MCF 10A (cell line): ENCODE measurements at places on chromosomes 5 and 9.
A peak's percentile ranks its signal among the peaks of the same experiment; 100 is the strongest.

DNA sequence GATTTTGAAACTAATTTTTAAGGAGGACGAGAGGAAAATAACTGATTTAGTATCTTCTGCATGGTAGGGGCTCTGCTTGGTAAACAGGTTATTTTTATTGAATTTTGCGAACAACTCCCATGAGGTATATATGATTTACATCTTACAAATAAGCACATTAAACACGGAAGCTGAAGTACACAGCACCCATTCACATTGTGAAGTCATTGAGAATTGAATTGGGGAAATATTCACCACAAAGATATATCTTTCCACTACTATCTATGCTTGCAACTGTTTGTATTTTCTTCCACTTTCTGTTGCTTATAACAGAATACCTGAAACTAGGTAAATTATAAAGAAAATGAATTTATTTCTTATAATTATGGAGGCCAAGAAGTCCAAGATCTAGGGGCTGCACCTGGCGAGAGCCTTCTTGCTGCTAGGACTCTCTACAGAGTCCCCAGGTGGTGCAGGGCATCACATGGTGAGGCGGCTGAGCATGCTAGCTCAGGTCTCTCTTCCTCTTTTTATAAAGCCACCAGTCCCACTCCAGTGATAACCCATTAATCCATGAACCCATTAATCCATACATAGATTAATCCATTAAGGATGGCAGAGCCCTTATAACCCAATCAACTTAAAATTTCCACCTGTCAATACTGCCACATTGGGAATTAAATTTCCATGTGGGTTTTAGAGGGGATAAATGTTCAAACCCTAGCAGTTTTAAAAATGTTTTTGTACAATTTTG lies 79.0 kb upstream of the ZNF608 start:
- no peak for DNase-seq
- H3K36me3 ChIP-seq, result no peaks in the 10 kb centered on the region
- peaks cover 30% of the 10 kb centered on the region for H3K4me1 ChIP-seq
- no peaks in the 10 kb centered on the region for H3K27me3 ChIP-seq
- peak overlapping the region; percentile 89 for H3K27ac ChIP-seq

- no peak for DNase-seq
- H3K4me3 ChIP-seq, result no peak overlapping the region
- H3K36me3 ChIP-seq, result no peaks in the 10 kb centered on the region
- no peak overlapping the region for H3K27ac ChIP-seq
Observed at GRCh38 chr5:112685931-112686330, 51.8 kb upstream of the APC start.

DNA sequence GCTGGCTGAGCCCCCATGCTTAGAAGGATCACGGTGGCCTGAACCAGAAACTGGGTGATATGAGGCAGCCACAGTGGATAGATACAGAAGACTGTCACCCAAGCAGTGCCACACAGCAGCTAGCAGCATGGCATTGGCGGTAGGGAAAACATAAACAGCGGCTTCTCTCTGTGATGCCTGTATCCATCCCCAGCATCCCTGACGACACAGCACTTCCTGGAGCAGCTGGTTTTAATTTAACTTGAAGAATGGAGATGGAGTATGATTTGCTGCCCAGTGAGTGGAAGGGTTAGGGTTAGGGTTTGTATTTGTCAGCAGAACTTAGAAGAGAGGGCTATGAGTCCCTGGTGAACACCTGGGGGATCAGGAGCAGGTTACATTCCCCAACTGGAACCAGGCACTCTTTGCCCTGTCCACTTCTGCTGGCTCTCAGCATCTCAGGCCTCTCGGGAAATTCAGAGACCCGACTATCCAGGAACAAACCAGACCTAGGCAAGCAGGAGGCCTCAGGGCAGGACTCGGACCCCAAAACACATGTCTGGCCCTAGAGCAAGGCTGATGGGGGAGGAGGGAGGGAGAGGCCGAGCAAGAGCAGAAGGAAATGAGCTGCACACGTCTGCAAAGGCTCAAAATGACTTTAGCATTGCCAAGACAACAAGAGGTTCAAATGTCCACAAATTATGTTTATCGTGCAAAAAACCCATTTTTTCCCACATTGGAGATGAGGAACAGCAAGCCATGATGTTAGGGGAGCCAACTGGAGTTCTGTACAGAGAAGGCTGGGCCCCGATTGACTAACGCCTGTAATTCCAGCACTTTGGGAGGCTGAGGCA lies 6.5 kb upstream of the GGTA1 start:
- no peak for DNase-seq
- H3K4me3 ChIP-seq, result no peak overlapping the region
- no peaks in the 10 kb centered on the region for H3K4me1 ChIP-seq

GRCh38 chr9:109191746-109192145 lies 24.7 kb upstream of the FRRS1L start:
- H3K4me3 ChIP-seq, result no peak overlapping the region
- no peak for DNase-seq
- H3K27me3 ChIP-seq, result no peaks in the 10 kb centered on the region
- H3K36me3 ChIP-seq, result no peaks in the 10 kb centered on the region
- no peaks in the 10 kb centered on the region for H3K4me1 ChIP-seq

DNA sequence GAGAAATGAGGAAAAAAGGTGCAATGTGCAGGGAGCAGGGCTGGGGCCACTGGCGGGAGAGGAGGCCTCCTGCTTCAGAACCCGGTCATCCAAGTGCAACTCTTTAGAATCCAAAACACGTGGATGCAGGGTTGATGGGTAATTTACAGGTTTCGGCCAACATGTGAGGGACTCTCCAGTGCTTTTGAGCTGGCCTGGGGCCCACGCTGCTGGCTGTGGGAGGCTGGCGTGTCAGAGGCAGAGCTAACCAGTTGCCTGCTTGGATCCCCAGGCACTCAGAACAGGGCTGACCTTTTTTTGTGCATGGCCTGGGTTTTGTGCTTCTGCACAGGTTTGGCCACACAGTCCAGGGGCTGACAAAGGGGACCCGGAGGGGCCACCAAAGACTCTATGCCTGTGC lies 61.6 kb downstream of the GADD45G start:
- no peaks in the 10 kb centered on the region for H3K27me3 ChIP-seq
- no peak overlapping the region for H3K4me3 ChIP-seq
- H3K36me3 ChIP-seq, result no peaks in the 10 kb centered on the region
- H3K27ac ChIP-seq, result no peak overlapping the region
- no peak for DNase-seq

GRCh38 chr9:16419124-16419523 lies 451.3 kb downstream of the BNC2 start:
- H3K27me3 ChIP-seq, result peaks cover 58% of the 10 kb centered on the region
- no peak for DNase-seq
- no peak overlapping the region for H3K27ac ChIP-seq
- no peaks in the 10 kb centered on the region for H3K4me1 ChIP-seq
- no peaks in the 10 kb centered on the region for H3K36me3 ChIP-seq
- H3K4me3 ChIP-seq, result no peak overlapping the region

- no peaks in the 10 kb centered on the region for H3K4me1 ChIP-seq
- no peak overlapping the region for H3K27ac ChIP-seq
- H3K27me3 ChIP-seq, result no peaks in the 10 kb centered on the region
- no peak overlapping the region for H3K4me3 ChIP-seq
- no peak for DNase-seq
- H3K36me3 ChIP-seq, result no peaks in the 10 kb centered on the region
Observed at GRCh38 chr5:143117821-143118220, 285.7 kb downstream of the NR3C1 start.

DNA sequence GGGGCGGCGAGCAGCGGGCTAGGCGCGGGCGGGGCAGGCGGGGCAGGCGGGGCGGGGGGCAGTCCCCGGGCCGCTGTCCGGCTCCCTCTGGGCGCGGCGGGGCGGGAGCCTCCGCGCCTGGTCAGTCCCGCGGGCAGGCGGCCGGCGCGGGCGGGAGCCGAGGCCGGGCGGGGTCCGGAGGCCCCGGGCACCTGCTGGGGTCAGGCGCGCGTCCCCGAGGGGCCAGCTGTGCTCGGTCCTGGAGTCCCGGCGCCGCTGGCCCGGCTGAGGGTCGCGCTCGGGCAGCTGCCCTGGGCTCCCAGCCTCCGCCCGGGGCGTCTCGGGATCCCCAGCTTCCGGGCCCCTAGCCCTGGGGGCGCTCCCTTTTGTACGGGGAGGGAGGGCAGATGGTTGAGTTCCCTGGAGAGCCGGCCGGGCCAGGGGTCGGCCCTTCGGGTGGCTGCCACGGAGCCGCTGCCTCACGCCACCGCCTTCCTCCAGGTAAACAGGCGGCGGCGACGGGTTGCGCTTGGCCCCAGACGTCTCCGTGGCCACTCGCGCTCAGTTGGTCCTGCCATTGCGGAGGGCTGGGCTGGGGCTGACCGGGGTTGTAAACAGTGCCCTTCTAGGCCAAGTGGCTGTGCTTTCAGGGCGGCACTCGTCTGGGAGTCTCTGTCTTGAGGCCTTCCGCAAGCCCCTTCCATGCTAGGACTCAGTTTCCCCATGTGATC lies 473 bp downstream of the ZBTB34 start:
- peaks cover 28% of the 10 kb centered on the region for H3K4me1 ChIP-seq
- peak; percentile 32 for DNase-seq
- H3K36me3 ChIP-seq, result peaks cover 23% of the 10 kb centered on the region
- H3K27ac ChIP-seq, result peak overlapping the region; percentile 66

- peak overlapping the region; percentile 56 for H3K4me3 ChIP-seq
- no peak overlapping the region for H3K27ac ChIP-seq
- H3K4me1 ChIP-seq, result peaks cover 7% of the 10 kb centered on the region
- no peaks in the 10 kb centered on the region for H3K36me3 ChIP-seq
- DNase-seq, result peak; percentile 29
Observed at GRCh38 chr9:124040935-124041816, 29.6 kb downstream of the LHX2 start.

DNA sequence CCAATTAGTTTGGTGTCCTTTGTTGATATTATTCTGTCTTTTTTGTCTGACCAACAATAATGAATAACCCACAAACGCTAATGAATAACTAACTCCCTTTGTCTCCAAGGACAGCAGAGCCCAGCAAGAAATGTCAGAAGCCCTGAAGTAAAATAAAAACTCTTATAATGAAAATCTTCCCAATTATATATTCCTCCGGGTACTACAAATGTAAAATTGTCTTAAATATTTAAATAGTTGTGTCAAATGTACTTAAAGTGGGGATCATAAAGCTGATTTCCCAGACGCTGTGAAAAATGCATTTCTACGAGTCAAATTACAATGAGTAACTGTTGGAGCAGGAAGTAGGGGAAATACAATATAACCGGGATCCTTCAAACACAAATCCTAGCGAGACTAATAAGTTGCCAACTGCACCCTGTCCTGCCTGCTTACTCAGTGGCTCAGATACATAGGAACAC lies 22.3 kb downstream of the GLIS3 start:
- H3K27me3 ChIP-seq, result no peaks in the 10 kb centered on the region
- no peaks in the 10 kb centered on the region for H3K4me1 ChIP-seq
- DNase-seq, result no peak
- H3K36me3 ChIP-seq, result no peaks in the 10 kb centered on the region
- H3K27ac ChIP-seq, result no peak overlapping the region

GRCh38 chr5:54725391-54726280 lies 208.1 kb downstream of the SNX18 start:
- no peak overlapping the region for H3K27ac ChIP-seq
- no peak overlapping the region for H3K4me3 ChIP-seq
- peaks cover 6% of the 10 kb centered on the region for H3K4me1 ChIP-seq
- no peaks in the 10 kb centered on the region for H3K36me3 ChIP-seq
- DNase-seq, result no peak

GRCh38 chr5:15798006-15798405 lies 298.0 kb downstream of the FBXL7 start:
- DNase-seq, result no peak
- no peak overlapping the region for H3K4me3 ChIP-seq
- H3K36me3 ChIP-seq, result no peaks in the 10 kb centered on the region

- no peak for DNase-seq
- no peak overlapping the region for H3K4me3 ChIP-seq
- no peaks in the 10 kb centered on the region for H3K36me3 ChIP-seq
- no peaks in the 10 kb centered on the region for H3K27me3 ChIP-seq
- H3K27ac ChIP-seq, result no peak overlapping the region
- H3K4me1 ChIP-seq, result no peaks in the 10 kb centered on the region
Observed at GRCh38 chr5:98954392-98955028, 25.7 kb upstream of the CHD1 start.

GRCh38 chr9:28365020-28365640 lies 791.8 kb upstream of the C9orf72 start:
- H3K27ac ChIP-seq, result no peak overlapping the region
- H3K27me3 ChIP-seq, result no peaks in the 10 kb centered on the region
- H3K4me1 ChIP-seq, result peaks cover 4% of the 10 kb centered on the region
- no peak overlapping the region for H3K4me3 ChIP-seq
- DNase-seq, result peak; percentile 47
- H3K36me3 ChIP-seq, result no peaks in the 10 kb centered on the region
